ENCODE measurements at places on chromosomes 13 and 19.

- ATAC-seq = peak; percentile 18
Observed at GRCh38 chr13:48506092-48506701, 26.7 kb downstream of the RCBTB2 start.

GRCh38 chr19:46192992-46193650 is 36.4 kb upstream of the IGFL1 start:
- peak; percentile 50 for ATAC-seq

DNA sequence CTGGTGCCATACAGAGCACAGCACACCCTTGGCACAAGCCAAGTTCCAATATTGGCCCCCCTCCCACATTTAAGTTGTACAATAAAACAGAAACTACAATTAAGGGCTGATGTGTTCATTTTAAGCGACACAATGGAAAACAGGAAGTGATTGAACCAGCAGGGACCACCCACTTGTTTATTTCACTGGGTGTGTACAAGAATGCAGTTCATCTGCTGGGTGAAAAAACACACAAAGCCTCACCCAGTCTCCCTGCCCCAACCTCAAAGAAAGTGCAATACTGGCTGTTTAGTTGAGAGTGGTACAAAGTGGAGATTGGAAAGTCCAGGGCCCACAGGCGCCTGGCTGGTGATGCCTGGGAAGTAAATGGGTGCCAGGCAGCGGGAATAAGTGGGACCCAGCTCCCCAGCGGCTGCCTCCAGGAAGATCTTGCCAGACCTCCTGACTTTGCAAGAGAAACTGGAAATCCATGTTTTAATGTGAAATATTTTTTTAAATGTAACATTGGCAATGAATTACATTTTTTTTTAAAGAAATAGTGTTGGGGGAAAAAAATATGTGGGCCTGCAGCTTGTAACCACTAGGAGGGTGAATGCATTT is 322.1 kb downstream of the ZNF536 start:
- ATAC-seq = no peak

DNA sequence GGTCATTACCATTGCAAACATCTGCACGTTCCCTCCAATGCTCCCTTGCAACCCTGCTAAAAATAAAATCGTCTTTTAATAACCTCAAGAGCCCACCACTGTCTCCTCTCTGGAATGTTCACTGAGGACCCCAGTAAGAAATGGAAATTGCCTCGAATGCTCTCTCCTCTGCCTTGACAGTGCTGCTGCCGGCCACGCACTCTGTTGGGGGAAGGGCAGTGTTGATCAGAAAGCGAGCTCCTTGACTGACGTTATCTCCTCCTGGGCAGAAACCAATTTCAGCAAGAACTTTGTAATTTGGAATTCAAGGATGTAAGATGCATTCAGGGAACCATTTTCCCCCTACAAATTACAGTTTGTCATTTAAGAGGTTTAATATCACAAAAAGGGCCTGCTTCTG is 718.5 kb downstream of the UQCRFS1 start:
- ATAC-seq = no peak

DNA sequence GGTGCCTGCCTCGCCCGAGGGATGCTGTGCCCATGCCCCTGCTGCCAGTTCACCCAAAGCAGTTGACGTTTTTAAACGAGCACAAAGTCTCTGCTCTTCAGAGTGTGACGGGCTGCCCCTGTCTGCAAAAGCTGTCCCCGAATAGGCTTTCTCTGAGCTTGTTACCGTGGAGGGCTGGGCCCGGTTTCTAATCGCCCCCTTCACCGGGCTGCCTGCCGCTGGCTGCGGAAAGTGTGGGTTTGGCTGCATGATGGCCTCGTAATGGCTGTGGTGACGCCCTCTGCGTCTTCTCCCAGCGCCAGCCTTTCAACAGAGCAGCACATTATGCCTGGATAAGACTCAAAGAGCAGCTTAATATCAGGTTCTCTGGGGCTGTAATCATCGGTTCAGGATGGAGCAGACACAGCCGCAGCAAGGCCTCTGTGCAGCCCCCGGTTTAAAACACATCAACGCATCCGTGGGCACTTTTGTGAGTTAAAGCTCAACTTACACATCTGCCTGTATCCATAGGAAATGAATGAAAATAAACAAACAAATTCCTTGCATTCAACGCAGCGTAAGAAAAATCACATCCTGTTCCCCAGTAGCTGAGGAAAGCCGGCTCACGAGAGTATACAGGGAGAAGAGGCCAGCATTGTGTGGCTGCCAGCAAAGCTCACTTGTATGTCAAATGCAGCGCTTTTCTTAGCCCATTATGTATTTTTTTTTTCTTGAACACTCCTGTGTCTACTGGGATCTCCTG is 166.4 kb upstream of the SOX1 start:
- no peak for ATAC-seq

GRCh38 chr13:76000131-76000530 is 364.0 kb downstream of the LMO7 start:
- no peak for ATAC-seq

- ATAC-seq = no peak
Observed at GRCh38 chr19:1397838-1398237, 3.5 kb downstream of the GAMT start.

GRCh38 chr13:112819111-112819510 is 129.3 kb downstream of the ATP11A start:
- no peak for ATAC-seq

GRCh38 chr19:32173836-32174235 is 171.6 kb upstream of the ZNF507 start:
- ATAC-seq = no peak

DNA sequence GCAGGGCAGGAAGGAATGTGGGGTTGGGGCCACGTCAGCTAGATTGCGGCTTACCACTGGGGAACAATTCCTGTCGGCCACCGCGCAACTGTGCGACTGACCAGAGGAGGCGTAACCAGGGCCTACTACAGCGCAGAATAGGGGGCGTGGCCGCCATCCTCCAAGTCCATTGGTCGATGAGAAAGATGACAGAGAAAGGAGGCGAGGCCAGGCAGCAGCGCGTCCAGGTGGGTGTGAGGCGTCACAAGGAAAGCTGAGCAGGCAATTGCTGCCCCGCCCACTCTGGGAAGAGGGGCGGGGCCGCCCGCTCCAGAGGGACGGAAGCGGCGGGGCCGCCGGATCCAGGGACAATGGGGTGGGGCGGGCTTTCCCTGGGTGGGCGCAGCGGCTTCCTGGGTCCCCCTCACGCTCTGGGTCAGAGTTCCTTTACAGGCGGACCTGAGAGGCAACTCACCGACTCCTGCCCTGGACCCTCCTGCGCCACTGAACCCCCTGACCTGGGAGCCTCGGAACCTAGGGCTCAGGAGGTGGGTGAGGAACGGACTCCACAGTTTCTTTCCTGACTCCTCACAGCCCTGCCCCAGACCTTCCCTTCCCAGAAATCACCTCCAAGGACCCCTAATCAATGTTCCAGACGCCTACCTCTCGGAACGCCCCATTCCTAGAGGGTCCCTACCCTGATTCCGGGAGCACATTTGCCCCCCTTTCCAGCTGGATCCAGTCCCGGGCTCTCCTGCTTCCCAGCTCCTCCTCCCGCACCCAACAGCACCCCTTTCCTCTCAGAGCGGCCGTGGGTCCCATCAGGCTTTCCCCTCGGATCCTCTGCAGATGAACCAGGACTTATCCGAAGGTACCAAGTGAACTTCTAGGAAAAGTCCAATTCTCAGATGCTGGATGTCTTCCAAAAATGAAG is 101.5 kb upstream of the ZNF492 start:
- peak; percentile 95 for ATAC-seq
